Activated CD4-positive, alpha-beta T cell treated with anti-CD3 and anti-CD28 coated beads for 1 hour (primary cell): ENCODE measurements at places on chromosomes 13 and 19.
A peak's percentile ranks its signal among the peaks of the same experiment; 100 is the strongest.

DNA sequence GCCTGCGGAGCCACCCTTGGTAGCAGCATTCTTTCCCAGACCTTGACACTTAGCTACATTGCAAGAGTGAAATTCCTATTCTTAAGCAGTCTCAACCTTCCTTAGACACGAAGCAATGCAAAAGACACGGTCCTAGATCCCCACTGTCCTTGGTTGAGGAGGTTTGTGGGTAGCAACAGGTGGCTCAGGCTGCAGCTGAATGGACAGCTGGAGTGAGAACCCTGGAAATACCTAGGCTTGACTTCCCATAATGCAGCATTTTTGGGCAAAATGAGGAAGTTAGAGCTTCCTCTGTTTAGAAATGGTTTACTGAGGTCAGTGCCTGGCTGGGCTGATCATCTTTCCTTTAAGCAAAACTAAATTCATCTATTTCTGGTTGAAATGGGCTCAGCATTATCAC lies 296.6 kb downstream of the RFC3 start:
- DNase-seq = no peak

GRCh38 chr13:40878823-40879222 lies 89.4 kb downstream of the SLC25A15 start:
- DNase-seq = no peak

DNA sequence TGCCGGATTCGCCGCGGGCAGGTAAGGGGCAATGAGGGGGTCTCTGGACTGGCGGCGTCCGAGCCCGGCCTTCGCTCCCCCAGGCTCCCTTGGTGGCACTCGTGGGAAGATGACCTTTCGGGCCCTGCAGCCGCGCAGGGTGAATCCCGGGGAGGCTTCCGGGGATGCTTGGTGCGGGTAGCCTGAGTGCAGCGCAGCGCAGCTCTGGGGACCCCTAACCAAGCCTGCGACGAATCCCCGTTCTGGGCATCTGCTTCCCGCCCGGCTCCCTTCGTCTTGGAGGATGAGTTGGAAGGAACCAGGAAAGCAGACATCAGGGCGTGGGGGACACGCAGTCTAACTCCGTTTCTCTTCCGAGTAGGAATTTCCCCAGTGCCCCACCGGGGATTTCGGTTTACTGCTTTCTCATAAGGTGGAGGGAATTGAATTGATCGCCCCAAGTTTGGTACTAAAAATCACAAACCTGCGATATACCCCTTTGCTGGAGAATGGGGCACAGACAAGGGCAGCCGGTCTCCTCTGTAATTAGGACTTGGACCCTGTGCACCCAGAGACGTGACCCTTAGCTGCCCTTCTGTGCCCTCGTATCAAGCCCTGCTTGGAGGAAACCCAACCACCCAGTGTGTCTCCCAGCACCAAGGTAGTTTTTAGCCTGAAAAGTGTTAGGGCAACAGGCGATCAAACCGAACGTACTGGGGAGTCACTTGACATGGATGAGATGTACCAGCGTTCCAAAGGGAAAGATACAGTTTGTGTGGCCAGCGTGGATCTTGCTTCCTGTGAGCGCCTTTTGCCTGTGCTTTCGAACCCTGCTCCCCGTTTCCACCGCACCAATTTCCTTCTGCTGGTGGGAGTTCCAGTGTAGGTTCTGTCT lies 1.0 kb downstream of the GPC5 start:
- no peak for DNase-seq

DNA sequence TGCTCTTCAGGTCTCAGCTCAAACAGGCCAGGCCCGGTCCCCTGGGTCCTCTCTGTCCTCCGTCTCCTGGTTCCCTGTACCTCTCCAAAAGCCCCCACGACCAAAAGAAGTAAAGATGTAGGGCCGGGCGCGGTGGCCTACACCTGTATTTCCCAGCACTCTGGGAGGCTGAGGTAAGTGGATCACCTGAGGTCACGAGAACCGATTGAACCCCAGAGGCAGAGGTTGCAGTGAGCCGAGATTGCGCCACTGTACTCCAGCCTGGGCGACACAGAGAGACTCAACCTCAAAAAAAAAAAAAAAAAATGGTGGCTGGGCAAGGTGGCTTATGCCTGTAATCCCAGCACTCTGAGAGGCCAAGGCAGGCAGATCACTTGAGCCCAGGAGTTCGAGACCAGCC lies 22.0 kb upstream of the BCL3 start:
- no peak for DNase-seq

- no peak for DNase-seq
These were observed 45.4 kb downstream of the ZIC5 start for GRCh38 chr13:99926014-99926731.

- DNase-seq = no peak
These were observed 69.1 kb downstream of the ARHGEF18 start for GRCh38 chr19:7417671-7418324.

GRCh38 chr13:40777166-40777808 lies 6.3 kb upstream of the MRPS31 start:
- no peak for DNase-seq

- no peak for DNase-seq
These were observed 13.3 kb downstream of the SPATA13 start for GRCh38 chr13:24173795-24174194.

- no peak for DNase-seq
These were observed 9.9 kb upstream of the POP4 start for GRCh38 chr19:29596080-29596727.

DNA sequence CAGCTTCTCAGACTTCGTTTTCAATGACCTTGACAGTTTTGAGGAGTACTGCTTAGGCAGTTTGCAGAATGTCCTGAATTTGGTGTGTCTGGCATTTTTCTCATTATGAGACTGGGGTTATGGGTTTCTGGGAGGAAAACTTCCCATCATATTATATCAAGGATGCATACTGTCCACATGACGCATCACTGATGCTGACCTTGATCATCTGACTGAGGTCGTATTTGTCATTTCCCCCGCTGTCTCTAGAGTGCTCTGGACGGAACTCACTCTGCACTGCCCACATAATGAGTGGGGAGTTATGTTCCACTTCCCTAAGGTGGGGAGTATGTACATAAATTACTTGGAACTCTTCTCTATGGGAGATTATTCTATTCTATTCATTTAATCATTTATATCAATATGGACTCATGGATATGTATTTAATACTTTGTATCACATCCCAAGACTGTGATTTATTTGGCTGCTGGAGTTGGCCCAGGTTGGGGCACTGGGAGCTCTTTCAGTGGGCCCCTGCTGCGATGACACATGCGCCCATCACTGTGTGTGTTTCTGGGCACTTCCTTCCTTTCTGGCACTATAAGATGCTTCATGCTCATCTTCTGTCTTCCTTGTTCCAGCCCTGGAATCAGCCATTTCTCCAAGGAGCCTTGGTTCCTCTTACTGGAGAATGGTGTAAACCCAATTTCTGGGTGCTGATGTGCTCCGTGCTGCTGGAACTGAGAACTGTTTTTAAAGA lies 138.6 kb downstream of the MIPEP start:
- DNase-seq = no peak

DNA sequence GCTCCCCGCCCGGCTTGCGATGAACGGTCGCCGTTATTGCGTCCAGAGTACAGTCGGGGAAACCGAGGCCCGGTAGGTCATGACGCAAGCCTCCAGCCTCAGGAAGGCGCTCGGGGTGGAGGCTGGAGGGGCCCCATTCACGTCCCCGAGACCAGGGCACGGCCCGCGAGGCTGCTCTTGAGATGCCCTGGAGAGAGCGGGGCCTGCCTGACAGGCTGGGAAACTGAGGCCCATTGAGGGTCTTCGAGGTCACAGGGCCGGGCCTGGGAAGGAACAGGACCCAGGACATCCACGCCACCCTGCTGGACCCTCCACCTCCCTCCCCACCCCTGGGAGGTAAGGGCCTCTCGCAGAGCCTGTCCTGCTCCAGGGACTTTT lies 367 bp downstream of the NDUFS7 start:
- DNase-seq = no peak

GRCh38 chr19:45641274-45642105 lies 2.3 kb upstream of the EML2 start:
- DNase-seq = peak; percentile 25

GRCh38 chr19:38655148-38655824 lies 7.8 kb downstream of the ACTN4 start:
- no peak for DNase-seq

DNA sequence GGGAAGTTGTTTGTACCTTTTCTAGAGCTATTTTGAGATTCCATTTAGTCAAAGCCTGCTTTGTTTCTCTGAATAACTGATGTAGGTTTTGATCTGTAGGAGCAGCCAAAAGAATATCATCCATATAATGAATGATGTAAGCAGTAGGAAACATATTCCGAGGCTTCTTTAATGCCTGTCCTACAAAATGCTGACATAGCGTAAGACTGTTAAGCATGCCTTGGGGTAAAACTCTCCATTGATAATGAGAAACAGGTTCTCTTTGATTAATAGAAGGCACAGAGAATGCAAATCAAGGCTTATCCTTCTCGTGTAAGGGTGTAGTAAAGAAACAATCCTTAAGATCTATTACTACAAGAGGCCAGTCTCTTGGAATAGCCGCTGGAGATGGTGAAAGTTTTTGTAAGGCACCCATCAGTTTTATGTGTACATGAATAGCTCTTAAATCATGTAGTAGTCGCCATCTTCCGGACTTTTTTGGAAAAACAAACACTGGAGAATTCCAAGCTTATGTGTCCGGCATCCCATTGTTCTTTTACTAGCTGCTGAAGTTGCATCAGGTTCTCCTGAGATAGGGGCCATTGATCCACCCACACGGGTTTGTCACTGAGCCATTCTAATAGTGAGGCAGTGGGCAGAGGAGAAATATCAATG lies 13.5 kb downstream of the FPR3 start:
- no peak for DNase-seq

GRCh38 chr19:3978145-3978544 lies 7.1 kb downstream of the EEF2 start:
- no peak for DNase-seq

GRCh38 chr13:39298951-39299350 lies 260.7 kb downstream of the NHLRC3 start:
- DNase-seq = no peak

DNA sequence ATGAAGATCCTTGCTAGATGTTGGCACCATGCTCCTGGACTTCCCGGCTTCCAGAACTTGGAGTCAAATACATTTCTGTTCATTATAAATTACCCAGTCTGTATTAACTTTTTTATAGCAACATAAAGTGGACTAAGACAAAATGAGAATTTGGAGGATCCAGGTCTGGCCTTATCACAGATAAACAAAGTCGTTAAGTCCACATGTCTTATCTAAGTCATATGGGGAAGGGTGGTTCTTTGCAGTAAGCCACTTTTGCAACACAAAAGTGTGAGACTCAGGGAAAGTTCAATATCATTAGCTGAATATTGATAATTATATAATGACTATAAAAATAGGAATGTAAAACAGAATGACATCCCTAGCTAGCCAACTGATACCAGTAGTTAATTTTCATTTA lies 91.6 kb upstream of the SIAH3 start:
- no peak for DNase-seq

GRCh38 chr13:112143753-112144615 lies 77.0 kb downstream of the SOX1 start:
- no peak for DNase-seq

DNA sequence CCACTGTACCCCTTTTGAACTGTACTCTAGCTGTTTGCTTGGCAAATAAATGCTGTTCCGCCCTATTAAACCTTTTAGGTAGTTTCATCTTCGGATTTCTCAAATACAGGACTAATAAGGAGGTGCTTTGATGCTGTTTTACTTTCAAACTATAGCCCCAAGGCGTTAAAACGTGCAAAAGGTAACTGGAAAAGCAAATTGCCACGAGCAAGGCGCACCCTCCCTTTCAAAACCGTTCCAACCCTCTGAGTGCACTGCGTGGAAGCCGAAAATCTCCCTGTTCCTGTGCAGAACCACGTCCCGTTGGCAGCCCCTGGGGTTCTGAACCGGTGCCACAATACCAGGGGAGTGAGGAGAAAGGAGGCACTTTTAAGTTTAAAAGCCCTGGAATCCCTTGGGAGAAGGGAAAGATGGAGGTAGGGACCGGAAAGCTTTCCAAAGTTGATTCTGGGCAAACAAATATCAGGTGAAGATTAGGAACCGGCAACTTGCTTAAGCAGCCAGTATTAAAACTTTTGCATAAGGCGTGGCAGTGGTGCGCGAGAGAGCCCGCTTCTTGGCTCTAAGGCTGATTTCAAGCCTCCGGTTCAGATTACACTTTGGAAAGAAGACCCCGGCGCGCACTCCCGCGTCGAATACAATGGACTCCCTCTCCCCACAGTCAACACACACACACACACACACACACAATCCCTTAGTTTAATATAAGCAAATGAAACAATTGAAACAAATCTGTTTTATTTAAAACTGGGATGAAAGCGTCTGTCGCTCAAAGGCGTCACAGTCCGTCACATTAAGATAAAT lies 9.5 kb downstream of the POU4F1 start:
- DNase-seq = no peak

DNA sequence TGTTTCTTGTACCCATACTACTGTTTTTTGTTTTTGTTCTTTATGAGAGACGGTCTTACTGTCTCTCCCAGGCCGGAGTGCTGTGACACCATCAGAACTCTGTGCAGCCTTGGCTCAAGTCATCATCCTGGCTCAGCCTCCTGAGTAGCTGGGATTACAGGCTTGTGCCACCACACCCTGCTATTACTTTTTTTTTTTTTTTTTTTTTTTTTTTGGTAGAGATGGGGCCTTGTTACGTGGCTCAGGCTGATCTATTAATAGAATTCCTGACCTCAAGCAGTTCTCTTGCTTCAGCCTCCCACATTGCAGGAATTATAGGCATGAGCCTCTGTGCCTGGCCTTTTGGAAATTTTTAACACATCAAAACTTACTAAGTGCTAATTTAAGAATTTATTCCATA lies 2.9 kb upstream of the ZNF304 start:
- DNase-seq = no peak

GRCh38 chr13:40626561-40626960 lies 39.9 kb downstream of the FOXO1 start:
- DNase-seq = no peak

DNA sequence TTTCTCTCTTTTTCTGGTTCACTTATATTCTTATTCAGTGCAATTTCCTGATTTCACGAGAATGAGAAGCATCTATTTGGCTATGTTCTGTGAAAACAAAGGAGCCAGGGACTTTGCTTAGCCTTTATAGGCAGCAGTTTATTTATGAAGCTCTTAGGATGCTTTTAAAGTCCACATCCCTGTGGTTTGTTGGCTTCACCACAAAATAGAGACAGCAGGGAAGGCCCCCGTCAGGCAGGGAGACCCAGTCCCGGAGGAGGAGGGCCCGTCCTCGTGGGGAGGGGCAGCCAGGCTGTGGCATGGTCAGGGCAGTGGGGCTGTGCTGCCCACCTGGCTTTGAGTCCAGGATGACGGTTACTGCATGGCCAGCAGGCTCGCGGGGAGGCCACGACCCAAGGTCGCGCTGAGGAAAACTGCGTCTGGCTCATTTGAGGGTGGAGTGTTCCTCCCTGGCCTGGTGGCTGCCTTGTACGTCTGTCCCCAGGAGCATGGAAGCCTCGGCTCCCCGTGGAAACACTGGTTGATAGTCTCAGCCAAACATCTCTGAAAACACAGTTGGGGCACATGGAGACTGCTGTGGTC lies 92.7 kb downstream of the ATP11A start:
- no peak for DNase-seq

- DNase-seq = no peak
These were observed 68.8 kb downstream of the ZNF536 start for GRCh38 chr19:30441011-30441410.

GRCh38 chr13:112182846-112183531 lies 116.0 kb downstream of the SOX1 start:
- no peak for DNase-seq
